Frontal cortex (tissue), 4 donors: ENCODE measurements at places on chromosomes 4 and X.
A peak's percentile ranks its signal among the peaks of the same experiment; 100 is the strongest.

DNA sequence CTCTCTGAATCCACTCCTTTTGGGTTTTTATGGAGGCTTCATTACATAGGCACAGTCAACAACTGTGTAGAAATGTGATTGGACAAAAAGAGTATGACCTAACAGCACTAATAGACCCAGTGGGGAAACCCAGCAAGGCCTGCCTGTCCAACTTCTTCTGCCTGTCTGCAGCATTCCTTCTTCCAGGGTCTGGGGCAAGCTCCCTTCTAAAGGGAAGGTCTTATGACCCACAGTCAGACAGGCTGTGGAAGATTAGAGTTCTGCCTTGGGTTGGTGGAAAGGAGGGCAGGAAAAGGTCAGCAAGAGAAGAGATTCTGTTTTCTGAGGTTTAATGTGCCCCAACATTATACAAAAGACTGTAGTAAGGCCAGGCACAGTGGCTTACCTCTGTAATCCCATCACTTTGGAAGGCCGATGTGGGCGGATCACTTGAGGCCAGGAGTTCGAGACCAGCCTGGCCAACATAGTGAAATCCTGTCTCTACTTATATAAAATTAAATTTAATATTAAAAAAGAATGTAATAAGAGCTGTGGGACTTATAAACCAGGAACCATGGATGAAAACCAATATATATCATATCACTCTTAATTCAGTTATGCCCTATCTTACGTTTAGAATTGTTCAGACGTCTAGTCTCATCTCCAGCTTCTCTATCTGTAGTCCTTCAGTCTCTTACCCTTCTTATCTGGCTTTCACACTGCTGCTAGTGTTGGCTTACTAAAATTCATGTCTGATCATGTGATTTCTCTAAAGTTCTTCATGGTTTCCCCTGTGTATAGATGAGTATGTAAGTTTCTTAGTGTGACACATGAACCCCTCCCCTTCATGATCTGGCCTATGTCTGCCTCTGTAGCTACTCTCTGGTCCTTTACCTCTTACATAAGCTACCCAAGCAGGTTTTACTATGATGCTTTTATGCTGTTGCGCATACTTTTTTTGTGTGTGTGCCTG lies 6.2 kb downstream of the CLCN3 start:
- no peak for DNase-seq

GRCh38 chrX:150158554-150159332 lies 204.4 kb upstream of the MAMLD1 start:
- DNase-seq = no peak

- peak; percentile 72 for DNase-seq
Measured at GRCh38 chrX:104112326-104112951, at the start of gene ZCCHC18. Gene ZCCHC18, plus strand, starts transcription at chrX:104112523. Its CDS starts 1,589 bp downstream, at chrX:104114112.

GRCh38 chrX:135890087-135890585 lies 3.1 kb downstream of the CT45A10 start:
- no peak for DNase-seq

DNA sequence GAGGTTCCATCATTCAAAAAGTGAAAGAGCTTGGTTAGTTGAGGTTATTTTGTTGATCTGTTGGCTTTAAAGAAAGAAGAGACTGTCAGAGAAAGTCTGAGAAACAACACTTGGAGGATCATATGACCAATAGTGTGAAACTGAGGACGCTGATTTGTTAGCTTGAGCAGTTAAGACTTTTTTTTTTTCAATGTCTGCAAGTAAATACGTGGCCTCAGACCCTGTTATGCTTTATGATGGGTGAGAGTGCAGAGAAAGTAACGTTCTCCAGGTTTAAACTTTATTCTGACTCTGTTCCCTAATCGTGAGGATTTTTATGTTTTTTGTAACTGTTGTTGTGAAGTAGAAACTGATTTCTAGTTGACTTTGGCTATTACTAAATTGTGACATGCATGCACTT lies 45.9 kb downstream of the GAB1 start:
- DNase-seq = no peak

- DNase-seq = no peak
Measured at GRCh38 chr4:13285336-13285735, 198.8 kb downstream of the RAB28 start.

GRCh38 chr4:9893329-9894108 lies 112.1 kb downstream of the DRD5 start:
- no peak for DNase-seq

DNA sequence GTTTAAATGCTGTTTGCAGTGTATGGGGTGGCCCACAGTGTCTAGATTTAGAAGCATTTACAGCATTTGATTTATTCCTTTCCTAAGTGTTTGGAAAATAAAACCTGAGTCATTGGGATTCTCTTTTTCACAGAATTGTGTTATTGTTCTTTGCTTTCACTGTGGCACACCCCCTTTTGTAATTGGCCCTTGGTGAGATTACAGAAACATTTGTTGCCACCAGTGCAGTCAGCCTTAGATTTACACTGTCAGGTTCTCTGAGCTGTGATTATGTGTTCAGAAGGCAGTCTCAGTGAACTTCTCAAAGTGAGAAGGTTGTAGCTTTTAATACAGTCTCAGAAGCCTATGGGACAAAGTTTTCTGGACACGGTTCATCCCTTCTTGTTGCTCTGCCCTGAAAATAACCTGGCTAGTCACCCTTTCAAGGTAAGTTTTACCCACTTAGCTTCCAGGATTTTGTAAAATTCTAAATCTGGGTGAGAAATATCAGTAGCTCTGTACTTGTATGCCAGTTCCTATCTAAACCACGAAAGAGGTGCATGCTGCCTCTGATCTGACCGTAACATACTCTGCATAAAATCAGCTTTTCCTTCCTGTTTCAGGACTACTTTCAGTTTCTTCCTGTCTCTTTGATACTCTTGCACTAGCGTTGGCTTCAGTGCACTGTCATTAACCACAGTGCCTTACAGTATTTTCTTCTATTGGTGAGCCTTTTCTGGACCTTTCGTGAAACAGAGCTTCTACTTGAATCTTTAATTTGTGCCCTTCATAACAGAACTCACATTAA lies 12.6 kb downstream of the RUFY3 start:
- peak; percentile 17 for DNase-seq

DNA sequence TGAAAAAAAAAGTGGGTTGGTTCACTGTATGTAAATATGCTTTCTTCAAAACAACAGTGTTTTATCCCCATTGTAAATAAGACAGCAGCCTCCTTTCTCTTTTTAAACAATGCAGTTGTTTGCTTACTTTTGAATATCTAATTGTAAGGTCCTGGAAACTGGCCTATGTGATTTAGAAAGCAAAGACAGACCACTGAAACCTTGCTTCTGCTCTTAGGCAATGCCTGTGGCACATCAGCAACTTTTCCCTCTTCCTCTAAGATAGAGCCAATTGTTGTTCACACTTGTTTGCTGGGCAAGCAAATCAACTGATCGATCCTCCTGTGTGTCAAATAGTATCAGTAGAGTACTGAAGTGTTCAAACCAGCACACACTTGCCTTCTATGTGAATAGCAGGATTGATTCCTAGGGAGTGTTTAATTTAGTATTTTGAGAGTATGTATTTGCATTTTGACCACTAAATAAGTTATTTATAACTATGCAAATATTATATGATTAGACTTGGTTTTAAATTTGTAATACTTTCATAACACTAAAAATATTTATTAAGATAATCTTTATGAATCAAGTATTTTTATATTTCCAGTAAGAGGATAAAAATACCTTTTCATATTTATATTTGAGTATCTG lies 55.4 kb upstream of the GRPR start:
- no peak for DNase-seq

DNA sequence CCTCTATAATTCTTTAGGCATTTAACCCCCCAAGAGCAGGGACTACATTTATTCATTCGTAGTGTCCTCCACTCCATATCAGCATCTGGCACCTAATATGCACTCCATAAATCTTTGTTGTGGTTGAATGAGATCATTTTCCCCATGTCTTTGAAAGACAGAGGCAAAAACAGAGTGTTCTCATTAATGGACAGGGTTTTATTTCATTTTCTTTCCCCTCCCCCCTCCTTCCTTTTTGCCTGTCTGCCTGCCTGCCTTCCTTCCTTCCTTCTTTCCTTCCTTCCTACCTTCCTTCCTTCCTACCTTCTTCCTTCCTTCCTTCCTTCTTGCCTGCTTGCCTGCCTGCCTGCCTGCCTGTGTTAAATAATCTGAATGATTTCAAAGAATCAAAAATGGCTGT lies 83.2 kb downstream of the SHROOM3 start:
- no peak for DNase-seq

GRCh38 chr4:76188557-76188956 lies 25.1 kb downstream of the SCARB2 start:
- DNase-seq = no peak

GRCh38 chrX:124239911-124240310 lies 92.5 kb upstream of the TEX13D start:
- no peak for DNase-seq

DNA sequence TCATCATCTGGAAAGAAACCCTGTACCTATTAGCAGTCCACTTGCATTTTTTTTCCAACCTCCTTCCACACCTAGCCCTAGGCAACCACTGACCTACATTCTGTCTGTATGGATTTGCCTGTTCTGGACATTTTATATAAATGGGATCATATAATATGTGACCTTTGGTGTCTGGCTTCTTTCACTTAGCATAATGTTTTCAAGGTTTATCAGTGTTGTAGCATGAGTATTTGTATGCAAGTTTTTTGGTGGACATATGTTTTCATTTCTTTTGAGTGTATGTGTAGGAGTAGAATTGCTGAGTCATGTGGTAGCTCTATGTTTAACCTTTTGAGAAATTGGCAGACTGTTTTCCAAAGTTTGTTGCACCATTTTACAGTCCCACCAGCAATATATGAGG lies 198.6 kb downstream of the CEP135 start:
- no peak for DNase-seq

GRCh38 chr4:30844861-30845582 lies 124.9 kb downstream of the PCDH7 start:
- DNase-seq = no peak

- no peak for DNase-seq
Measured at GRCh38 chrX:3384327-3384726, 37.9 kb upstream of the MXRA5 start.
